ENCODE measurements at places on chromosomes 13 and 19.

DNA sequence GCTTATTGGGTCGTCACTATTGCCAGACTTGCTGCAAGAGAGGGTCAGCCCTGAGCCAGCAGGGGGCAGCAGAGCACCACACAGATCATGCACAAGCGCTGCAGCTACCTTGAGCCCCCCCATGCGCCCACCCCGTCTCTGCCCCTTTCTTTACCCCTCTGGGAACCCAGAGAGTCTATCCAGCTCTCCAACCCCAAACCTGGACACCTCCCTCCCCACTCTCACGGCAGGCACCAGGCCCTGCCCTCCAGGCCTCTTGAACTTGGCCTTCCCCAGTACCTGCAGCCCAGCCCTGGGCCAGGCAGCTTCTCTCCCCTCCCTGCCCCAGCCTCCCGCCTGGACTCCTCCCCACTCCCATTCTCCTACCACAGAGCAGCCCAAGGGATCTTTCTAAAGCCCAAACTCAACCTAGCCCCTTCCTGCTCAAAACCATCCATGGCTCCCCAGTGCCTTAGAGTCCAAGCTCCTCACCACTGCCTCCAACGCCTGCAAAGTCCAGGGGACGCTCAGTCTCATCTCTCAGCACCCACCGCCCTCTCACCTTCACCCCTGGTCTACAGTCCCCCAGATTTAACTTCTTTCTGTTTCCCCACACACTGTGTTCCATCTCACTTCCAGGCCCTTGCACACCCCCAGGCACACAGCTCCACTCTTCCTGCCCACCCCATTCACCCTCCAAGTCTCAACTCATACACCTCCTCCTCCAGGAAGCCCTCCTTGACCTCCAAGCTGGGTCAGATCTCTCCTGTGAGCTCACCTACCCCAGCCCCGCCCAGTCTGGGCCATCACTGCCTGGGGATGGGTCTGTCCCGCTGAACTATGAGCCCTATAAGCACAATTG lies 9.4 kb upstream of the CEACAM16 start:
- peak; percentile 70 for DNase-seq

DNA sequence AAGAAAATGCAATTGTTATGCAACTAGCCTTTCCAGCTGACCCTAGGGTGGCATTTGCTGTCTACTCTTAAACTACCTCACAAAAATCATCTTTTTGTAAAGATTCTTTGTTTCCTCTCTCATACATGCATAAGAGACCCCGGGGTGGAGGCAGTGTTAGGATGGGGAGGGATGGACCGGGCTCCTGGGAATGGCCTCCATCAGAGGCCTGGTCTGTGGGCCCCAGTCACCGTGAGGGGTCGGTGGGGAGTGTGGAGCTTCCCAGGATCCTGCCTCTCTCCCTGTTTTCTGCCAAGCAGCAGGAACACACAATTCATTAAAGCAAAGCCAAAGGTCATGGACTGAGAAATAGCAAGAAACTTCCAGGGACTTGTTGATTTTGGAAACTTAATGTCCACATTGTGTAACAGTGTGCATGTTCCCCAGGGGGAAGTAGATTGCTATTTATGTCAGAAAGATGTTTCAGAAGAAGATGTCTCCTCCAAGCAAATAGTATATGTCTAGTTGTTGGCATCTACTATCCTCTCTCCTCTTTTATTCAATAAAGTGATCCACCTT lies 241.4 kb downstream of the ENOX1 start:
- DNase-seq: no peak

DNA sequence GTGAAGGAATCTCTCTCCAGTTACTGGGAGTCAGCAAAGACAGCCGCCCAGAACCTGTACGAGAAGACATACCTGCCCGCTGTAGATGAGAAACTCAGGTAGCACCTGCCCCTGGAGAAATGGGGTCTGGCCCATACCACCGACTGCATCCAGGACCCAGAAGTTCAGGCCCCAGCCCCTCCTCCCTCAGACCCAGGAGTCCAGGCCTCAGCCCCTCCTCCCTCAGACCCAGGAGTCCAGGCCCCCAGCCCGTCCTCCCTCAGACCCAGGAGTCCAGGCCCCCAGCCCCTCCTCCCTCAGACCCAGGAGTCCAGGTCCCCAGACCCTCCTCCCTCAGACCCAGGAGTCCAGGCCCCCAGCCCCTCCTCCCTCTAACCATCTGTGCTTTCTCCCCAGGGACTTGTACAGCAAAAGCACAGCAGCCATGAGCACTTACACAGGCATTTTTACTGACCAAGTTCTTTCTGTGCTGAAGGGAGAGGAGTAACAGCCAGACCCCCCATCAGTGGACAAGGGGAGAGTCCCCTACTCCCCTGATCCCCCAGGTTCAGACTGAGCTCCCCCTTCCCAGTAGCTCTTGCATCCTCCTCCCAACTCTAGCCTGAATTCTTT lies 3.0 kb downstream of the APOC2 start:
- no peak for DNase-seq

- no peak for DNase-seq
Measured at GRCh38 chr13:42715909-42716308, 65.5 kb upstream of the FAM216B start.

- no peak for DNase-seq
Measured at GRCh38 chr13:27177852-27178251, 6.2 kb upstream of the USP12 start.

- peak; percentile 69 for DNase-seq
Measured at GRCh38 chr19:13058951-13059660, 43.6 kb downstream of the LYL1 start.

- DNase-seq: no peak
Measured at GRCh38 chr19:40718774-40719391, 2.0 kb downstream of the ITPKC start.

DNA sequence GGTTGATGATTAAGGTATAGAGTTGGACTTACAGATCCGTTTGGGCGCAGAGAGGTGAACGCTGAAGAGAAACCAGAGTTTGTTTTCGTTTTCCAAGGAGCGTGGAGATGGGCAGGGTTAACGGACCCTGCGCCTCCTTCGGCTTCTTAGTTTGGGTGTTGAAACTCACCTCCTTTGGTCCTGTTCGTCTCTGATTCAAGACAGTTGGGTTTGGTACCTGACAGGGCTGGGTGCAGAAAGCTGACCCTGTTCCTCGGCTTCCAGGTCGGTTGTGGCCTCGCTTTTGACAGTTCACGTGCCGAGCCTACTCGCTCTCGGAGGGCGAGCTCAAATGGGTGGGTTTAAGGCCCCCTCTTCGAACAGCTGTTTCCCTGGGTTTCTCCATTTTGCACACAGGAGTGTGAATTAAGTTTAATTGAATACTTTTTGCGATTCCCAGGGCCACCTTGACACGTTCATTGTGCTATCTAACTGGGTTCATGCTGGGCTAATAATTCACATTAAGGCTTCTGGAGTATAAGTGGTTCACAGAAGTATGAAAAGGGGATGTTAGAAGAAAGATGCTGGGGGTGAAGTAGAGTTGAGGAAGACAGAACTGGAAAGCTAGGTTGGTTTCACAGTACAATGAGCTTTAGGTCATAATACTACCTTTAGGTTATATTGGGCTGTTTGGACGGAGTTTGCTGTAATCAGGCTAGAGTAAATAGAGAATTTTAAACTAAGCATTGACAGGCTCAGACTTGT lies 638 bp downstream of the USPL1 start:
- no peak for DNase-seq

DNA sequence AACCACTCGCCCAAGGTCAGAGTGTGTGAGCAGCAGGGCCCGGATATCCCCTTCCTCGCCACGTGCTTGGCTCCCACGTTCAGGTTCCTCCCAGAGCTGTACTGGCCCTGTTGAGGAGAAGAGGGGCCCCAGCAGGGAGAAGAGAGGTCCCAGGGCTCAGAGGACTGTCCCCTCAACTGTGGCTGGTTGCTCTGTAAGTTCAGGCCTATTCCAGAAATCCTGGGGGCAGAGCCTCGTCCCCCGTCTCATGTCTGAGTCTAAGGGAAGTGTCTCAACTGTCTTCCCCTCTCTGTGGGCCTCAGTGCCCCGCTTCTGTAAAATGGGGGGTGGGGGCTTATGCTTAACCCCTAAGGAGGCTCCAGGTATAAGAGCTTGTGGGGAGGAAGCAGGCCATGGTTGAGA lies 3.9 kb downstream of the PPP5C start:
- DNase-seq: no peak

DNA sequence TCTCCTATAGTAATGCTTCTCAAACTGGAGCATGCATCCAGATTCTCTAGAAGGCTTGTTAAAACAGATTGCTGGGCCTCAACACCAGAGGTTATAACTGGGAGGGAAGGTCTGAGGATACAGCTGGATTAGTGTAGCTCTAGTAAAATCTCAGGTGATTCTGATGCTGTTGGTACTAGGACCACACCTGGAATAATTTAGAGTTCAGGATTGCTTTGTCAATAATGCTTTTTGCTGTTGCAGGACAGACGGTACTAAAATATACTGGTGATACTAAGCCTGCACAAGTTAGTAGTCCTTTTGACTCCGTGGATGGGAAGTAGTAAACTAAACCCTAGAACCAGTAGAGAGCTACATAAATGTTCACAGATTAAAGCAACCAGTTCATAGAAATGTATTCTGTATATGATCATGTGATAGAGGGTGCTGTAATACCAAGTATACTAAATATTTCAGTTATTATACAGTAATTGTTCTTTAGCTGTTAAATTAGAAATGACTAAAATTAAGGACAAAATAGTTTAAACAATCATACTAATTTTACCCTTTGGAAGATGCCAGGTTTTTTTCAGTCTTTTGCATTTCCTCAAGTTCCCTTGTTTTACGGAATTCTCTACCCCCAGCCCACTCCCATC lies 258.2 kb upstream of the STARD13 start:
- DNase-seq: no peak

GRCh38 chr13:112888238-112889111 lies 80.5 kb upstream of the MCF2L start:
- DNase-seq: no peak

DNA sequence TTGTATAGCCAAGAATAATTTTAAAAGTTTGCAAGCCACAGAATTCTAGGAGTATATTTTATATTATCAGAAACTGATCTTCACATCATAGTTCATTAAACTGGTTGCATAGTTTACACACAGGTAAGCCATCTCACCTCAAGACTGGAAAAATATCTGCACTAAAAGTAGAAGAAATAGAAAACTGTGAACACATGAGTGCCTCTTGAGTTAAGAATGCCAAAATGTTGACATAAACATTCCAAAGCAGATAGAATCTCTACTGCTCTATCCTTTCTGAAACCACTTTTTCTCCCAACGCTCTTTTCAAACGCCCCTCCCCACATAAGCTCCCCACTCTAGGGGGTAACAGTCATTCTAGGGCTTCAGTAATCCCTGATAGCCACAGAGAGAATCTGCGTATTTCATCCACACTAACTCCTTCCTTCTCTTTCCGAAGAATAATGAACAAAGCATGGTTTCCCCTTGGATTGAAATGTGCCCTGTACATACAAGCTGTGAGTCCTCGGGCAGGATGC lies 201.5 kb downstream of the IRS2 start:
- DNase-seq: no peak

GRCh38 chr19:38736413-38737280 lies 7.6 kb downstream of the CAPN12 start:
- no peak for DNase-seq

- no peak for DNase-seq
Measured at GRCh38 chr13:40333226-40333625, 333.2 kb downstream of the FOXO1 start.

DNA sequence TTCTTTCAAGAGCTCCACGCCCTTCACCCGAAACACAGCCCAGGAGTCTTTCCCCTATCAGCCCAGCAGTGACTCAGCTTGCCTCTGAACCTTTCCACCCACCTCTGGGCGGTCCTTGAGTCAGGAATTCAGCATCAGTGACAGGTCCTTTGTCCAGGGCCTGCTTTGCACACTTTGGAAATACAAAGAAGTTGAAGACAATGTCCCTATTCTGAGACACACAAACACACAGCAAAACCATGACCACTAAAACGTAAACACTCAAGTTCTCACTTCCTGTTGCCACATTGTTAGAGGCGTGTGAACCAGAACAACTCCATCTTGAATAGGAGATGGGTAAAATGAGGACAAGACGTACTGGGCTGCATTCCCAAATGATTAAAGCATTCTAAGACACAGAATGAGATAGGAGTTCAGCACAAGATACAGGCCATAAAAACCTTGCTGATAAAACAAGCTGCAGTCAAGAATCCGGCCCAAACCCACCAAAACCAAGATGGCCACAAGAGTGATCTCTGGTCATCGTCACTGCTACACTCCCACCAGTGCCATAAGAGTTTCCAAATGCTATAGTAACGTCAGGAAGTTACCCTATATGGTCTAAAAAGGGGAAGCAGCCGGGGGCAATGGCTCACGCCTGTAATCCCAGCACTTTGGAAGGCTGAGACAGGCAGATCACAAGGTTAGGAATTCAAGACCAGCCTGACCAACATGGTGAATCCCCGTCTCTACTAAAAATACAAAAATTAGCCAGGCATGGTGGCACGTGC lies 49.2 kb upstream of the ATP12A start:
- DNase-seq: no peak

- peak; percentile 81 for DNase-seq
Measured at GRCh38 chr19:480016-480855, 16.1 kb upstream of the MADCAM1 start.

- DNase-seq: peak; percentile 71
Measured at GRCh38 chr13:48304143-48304876, 759 bp downstream of the RB1 start.

DNA sequence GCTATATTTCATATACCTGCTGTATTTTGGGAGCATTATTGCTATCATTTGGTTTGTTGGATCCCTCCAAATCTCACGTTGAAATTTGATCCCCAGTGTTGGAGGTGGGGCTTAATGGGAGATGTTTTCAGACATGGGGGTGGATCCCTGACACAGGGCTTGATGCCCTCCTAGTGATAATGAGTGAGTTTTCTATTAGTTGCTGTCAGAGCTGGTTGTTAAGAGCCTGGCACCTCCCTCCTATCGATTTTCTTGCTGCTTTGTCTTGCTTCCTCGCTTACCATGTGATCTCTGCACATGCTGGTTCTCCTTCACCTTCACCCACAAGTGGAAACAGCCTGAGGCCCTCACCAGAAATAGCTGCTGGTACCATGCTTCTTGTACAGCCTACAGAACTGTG lies 259.9 kb upstream of the STARD13 start:
- no peak for DNase-seq

- no peak for DNase-seq
Measured at GRCh38 chr19:13190781-13191540, 40.8 kb downstream of the IER2 start.

GRCh38 chr13:90652036-90652435 lies 695.5 kb upstream of the MIR17HG start:
- DNase-seq: no peak

DNA sequence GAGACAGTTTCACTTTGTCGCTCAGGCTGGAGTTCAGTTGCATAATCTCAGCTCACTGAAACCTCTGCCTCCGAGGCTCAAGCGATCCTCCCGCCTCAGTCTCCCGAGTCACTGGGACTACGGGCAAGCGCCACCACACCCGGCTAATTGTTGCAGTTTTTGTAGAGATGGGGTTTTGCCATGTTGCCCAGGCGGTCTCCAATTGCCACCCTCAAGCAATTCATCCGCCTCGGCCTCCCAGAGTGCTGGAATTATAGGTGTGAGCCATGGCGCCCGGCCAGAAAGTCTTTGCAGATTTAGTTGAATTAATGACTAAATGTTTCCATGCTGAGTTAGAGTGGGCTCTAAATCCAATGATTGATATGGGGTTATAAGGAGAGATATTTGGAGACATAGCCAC lies 4.5 kb upstream of the CADM4 start:
- DNase-seq: no peak

GRCh38 chr13:48901781-48902180 lies 73.9 kb upstream of the FNDC3A start:
- DNase-seq: no peak

- no peak for DNase-seq
Measured at GRCh38 chr13:111905609-111905945, 161.4 kb upstream of the SOX1 start.
